Activated CD8-positive, alpha-beta memory T cell treated with anti-CD3 and anti-CD28 coated beads for 1 hour (primary cell): ENCODE measurements at places on chromosomes 11 and 22.

GRCh38 chr22:39927544-39927943, 26.7 kb downstream of the GRAP2 start:
- DNase-seq: no peak

DNA sequence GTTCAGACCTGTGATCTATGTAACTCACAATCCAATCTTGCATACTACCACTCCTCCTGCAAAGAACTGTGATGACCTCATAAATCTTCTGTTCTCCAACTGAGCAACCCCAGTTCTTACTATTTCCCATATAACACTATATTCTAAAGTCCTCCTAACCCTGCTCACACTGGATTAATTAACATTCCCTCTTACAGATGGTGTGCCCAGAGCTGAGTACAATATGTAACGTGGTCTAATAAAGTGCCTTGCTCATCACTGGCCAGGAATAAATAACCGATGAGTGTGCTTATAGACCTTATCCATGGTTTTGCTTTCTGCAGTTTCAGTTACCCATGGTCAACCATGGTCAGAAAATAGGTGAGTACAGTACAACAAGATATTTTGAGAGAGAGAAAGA, 28.6 kb downstream of the PRCP start:
- DNase-seq: no peak

DNA sequence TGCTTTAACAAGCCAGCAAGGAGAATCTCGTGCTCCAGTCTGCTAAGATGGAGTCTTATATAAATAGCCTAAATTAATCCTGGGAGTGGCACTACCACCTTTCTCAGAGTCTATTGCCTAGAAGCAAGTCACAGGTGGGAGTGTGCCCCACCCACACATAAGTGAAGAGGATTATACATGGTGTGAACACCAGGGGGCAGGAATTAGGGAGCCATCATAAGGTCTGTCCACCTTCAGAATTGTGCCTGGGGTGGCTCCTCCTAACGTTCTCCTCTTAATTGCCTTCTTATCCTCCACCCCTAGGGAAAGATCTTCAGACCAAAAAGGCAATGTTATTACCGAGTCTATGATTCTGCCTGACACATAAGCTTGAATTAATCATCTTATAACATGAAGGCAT, 276.8 kb upstream of the SESN3 start:
- DNase-seq: no peak

DNA sequence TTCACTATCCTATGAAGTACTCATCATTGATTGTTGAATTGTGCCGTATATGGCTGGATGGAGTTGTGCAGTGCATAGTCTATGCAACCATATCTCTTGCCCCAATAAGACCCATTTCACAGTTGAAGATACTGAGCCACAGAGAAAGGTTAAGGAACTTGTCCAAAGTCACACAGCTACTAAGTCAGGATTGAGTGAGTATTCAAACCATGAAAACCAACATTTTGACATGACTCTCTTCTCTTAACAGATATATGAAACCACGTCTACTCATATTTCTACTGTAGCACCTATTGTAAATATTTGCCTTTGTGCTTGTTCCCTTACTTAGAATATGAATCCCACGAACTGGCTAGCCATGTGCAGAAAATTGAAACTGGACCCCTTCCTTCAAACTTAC, 58.1 kb downstream of the MAML2 start:
- no peak for DNase-seq

DNA sequence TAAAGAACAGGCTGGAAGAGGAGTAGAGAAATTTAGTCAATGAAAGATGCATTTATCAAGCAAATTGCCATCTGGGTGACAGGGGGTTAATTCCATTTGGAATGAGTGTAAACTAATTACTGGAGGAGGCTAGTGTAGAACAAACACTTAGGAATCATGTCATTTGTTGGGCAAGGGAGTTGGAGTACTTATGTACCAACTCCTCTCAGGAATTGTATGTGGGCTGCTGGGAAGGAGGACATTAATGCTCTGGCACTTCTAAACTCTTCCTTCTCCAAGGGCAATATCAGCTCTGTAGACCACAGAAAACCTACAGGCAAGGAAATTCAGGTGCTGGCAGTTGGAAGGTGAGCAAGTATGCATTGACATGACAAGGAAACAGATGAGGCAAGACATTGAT, 141.0 kb downstream of the MSANTD4 start:
- no peak for DNase-seq

DNA sequence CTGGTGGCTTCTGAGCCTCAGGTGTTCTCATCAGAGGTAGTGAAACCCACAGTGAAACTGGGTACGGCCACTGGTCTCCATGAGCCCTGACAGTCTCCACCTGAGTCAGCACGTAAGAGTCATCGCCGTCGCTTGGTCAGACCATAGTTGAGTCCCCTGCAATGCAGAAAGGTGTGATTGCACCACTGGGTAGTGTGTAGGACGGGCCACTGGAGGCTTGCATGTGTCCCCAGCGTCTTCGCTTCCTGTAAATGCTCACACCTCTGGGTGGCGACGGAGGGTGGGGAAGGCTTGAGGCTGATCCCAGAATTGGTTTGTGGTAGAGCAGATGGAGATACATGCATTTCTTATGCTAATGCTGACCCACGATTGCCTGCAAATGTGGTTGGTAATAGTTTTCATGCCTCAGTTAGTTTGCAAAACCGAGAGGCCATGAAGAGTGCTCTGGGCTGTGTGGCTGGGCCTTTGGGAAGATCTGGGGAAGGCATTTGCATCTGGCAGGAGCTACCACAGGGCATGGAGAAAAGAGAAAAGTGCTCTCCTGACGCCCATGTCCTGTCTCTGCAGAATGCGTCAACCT, 26.5 kb downstream of the CTTN start:
- no peak for DNase-seq

GRCh38 chr11:95933594-95933993, 9.7 kb upstream of the MTMR2 start:
- no peak for DNase-seq

- no peak for DNase-seq
These were observed 20.3 kb downstream of the WNT11 start for GRCh38 chr11:76185931-76186401.

DNA sequence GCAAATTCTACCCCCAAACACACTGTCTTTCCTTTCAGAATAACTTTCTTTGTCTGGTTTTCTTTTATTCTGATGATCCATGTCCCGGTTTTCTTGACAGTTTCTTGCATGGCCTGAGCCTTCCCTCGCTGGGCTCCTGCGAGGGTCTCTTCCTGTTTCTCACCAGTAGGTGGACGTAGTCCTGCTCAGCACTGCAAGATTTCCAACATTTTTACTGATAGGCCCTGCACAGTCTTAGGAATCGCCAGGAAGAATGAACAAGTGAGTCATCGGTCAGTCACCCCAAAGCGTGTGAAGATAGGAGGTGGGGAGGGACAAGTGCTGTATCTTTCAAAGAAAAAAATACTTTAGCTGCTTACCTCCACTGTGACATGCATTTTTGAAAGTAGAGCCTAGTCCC, 16.9 kb upstream of the KIRREL3 start:
- DNase-seq: no peak
